ENCODE measurements at places on chromosomes 1 and 21. TPM values are rescaled to one million over a fixed set of nuclear protein-coding genes. Genes with fewer than 3 reads are reported as not detected.

- H3K4me3 ChIP-seq, result no peak overlapping the region
- H3K36me3 ChIP-seq, result no peaks in the 10 kb centered on the region
- no peaks in the 10 kb centered on the region for H3K4me1 ChIP-seq
- no peak for DNase-seq
- H3K27me3 ChIP-seq, result no peaks in the 10 kb centered on the region
Observed at GRCh38 chr1:103218369-103218768, 110.0 kb upstream of the COL11A1 start.

DNA sequence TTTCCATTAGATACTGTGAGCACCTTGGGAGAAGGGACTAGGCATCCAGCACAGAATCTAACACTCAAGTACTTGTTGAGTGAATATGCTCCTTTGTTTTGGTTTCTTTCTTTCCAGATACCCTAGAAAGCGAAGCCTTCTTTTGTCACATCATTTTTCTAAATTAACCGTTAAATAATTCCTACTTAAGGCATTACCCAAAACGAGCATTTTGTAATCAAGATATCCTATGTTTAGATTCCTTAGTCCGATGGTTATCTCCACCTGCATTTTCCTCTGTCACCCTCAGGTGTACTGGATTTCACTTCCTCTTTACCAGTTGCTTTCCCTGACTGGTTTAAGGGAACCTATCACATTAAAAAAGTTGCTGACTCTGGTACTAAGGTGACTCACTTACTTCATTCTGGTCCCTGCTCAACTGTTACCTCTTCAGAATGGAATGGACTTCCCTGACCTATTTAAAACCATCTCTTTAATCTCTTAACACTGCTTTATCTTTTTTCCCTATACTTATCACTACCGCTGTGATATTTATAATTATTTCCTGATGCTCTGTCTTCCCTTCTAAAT is 3.2 kb downstream of the B3GALNT2 start:
- DNase-seq, result no peak
- H3K27ac ChIP-seq, result no peak overlapping the region
- H3K27me3 ChIP-seq, result no peaks in the 10 kb centered on the region
- H3K36me3 ChIP-seq, result peaks cover 4% of the 10 kb centered on the region
- no peak overlapping the region for H3K4me3 ChIP-seq
- peaks cover 27% of the 10 kb centered on the region for H3K4me1 ChIP-seq

DNA sequence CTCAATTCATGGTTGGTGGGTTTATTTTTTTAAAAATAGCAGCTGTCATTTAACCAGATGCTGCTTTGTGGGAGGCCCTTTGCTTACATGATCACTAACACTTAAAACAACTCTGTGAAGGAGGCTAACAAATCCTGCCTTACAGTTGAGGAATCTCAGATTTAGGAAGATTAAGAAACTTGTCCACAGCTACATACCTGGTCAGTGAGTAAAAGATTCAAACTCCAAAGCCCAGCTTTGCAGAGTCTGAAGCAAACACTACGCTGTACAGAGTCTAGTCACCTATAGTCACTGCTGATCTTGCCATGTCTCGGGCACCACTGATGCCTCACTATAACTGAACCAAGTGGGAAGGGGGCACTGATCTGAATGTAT is 535.4 kb downstream of the SMYD3 start:
- H3K36me3 ChIP-seq, result peaks cover 2% of the 10 kb centered on the region
- H3K4me1 ChIP-seq, result no peaks in the 10 kb centered on the region
- no peaks in the 10 kb centered on the region for H3K27me3 ChIP-seq
- DNase-seq, result no peak

GRCh38 chr1:183218971-183219615 is 33.0 kb downstream of the LAMC2 start:
- no peaks in the 10 kb centered on the region for H3K36me3 ChIP-seq
- H3K4me1 ChIP-seq, result peaks cover 15% of the 10 kb centered on the region
- H3K27me3 ChIP-seq, result peaks cover 2% of the 10 kb centered on the region
- DNase-seq, result peak; percentile 68
- H3K27ac ChIP-seq, result no peak overlapping the region

DNA sequence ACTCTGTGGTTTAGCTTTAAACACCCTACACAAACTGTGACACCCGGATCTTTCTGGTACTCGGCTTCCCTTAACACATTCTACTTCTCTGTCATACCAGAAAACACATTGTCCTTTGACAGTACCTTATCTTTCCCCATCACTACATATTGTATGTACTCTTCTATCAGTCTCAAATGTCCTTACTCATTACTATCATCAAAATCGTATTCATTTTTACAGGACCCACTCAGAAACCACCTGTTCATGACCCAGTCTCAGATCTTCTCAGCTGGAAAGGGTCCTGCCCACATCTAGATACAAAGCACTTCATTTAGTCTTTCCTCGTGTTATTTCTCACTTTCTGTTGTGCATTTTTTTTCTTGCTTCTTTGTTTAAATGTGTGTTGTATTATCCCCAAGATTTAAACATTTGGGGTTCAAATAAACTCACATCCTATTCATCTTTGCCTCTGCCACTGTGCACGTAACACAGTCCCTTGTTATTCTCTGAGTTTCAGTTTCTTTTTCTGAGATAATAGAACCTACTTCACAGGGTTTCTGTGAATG is 27.7 kb downstream of the CD34 start:
- peak; percentile 35 for DNase-seq
- H3K36me3 ChIP-seq, result peaks cover 3% of the 10 kb centered on the region
- peak overlapping the region; percentile 76 for H3K4me3 ChIP-seq
- peaks cover 50% of the 10 kb centered on the region for H3K4me1 ChIP-seq
- H3K27me3 ChIP-seq, result peaks cover 2% of the 10 kb centered on the region
- H3K27ac ChIP-seq, result peak overlapping the region; percentile 98

DNA sequence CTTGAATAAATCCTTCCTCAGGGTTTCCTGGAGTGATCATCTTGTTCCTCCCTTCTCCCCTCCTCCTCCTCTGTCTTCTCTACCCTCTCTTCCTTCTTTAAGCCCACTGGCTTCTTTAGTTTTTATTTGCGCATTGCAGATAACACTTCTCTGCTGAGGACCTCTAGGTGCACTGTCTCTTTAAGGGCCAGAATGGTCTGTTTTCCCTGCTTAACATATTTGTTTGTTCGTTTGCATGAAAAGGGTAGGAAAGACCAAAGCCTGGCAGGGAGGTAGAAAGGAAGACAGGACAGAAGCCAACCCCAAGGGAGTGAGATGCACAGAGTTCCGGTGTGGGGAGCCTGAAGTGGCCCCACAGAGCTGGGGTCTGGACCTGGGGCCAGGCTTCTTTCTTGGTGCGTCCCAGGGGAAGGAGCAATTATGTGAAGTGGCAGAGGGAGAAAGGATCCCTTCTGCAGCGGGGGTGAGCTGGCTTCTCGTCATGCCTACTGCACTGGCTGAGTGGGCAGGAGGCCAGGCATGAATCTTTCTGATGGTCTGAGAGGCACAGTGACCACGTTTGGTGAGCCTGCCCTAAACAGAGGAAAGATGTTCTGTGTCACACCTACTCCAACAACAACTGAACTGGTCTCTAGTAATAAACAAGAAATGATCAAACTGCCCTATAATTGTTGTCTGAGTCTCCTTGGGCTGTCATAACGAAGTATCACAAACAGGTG is 232.7 kb downstream of the KCNJ6 start:
- no peaks in the 10 kb centered on the region for H3K4me1 ChIP-seq
- no peaks in the 10 kb centered on the region for H3K36me3 ChIP-seq
- no peaks in the 10 kb centered on the region for H3K27me3 ChIP-seq

GRCh38 chr21:31198575-31198974 is 145.5 kb downstream of the TIAM1 start:
- H3K27ac ChIP-seq, result no peak overlapping the region
- no peaks in the 10 kb centered on the region for H3K27me3 ChIP-seq
- H3K4me3 ChIP-seq, result no peak overlapping the region
- peaks cover 21% of the 10 kb centered on the region for H3K36me3 ChIP-seq
- peak; percentile 38 for DNase-seq

DNA sequence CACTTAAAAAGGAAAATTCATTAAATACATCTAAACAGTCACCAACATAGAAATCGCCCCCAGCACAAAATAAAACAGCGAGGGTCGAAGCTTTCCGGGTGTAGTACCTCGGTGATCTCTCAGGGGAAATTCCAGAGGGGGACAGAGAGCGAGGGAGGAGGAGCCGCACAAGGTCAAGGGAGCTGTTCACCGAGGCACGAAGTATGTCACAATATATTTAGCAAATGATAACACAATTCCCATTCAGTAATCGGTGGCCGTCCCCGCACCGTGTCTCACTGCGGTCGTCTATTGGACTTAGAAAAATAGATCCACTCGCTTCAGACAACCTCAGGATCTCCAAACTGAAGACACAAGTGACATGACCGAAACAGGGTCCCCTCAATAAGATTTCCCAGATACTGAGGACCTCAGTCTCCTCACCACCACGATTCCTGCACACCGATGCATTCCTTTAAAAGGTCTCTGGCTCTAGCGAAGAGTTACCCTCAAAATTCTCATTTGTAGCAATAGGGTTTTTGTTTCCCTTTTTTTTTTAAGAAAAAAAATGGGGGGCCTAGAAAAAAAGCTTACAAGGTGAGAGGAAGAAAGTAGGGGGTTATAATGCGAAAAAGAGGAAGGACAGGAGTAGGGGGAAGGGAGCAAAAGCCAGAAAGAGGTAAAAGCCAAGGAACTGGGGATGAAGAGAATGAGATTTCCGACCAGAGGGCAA is 1.1 kb downstream of the LPGAT1 start:
- peaks cover 67% of the 10 kb centered on the region for H3K4me1 ChIP-seq
- H3K27me3 ChIP-seq, result no peaks in the 10 kb centered on the region
- no peak for DNase-seq
- H3K27ac ChIP-seq, result peak overlapping the region; percentile 92
- H3K36me3 ChIP-seq, result peaks cover 38% of the 10 kb centered on the region

DNA sequence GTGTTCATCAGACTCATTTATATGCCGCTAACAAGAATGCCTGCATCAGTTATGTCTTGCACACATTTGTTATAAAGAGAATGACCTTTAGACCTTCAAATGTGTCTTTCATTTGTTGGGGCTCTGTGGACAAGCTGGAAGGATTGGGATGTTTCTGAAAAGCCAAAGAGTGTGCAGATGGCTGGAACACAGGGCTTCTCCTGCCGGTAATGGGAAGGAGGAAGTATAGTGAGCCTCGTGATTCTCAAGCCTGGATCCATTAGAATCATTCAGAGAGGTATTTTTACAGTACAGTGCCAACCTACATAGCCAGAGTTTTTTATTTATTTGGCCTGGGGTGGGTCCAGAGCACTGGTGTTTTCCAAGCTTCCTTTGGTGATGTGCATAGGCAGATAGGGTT is 40.6 kb upstream of the ATP1A1 start:
- no peak for DNase-seq
- H3K27me3 ChIP-seq, result no peaks in the 10 kb centered on the region
- no peak overlapping the region for H3K27ac ChIP-seq
- no peak overlapping the region for H3K4me3 ChIP-seq
- peaks cover 33% of the 10 kb centered on the region for H3K4me1 ChIP-seq
- peaks cover 3% of the 10 kb centered on the region for H3K36me3 ChIP-seq

GRCh38 chr21:25688275-25689155 is 46.2 kb downstream of the ATP5PF start:
- DNase-seq, result no peak
- H3K36me3 ChIP-seq, result no peaks in the 10 kb centered on the region
- H3K27ac ChIP-seq, result no peak overlapping the region
- no peak overlapping the region for H3K4me3 ChIP-seq
- peaks cover 7% of the 10 kb centered on the region for H3K27me3 ChIP-seq
- H3K4me1 ChIP-seq, result no peaks in the 10 kb centered on the region

GRCh38 chr1:103516693-103517092 is 8.8 kb upstream of the RNPC3 start:
- H3K27me3 ChIP-seq, result no peaks in the 10 kb centered on the region
- no peak for DNase-seq
- H3K36me3 ChIP-seq, result no peaks in the 10 kb centered on the region

- no peaks in the 10 kb centered on the region for H3K36me3 ChIP-seq
- H3K27ac ChIP-seq, result no peak overlapping the region
- H3K4me1 ChIP-seq, result no peaks in the 10 kb centered on the region
- no peak for DNase-seq
Observed at GRCh38 chr21:33848249-33848953, 67.2 kb downstream of the ATP5PO start.

GRCh38 chr1:242146652-242147051 is 147.8 kb upstream of the MAP1LC3C start:
- no peak overlapping the region for H3K27ac ChIP-seq
- no peak overlapping the region for H3K4me3 ChIP-seq
- H3K4me1 ChIP-seq, result no peaks in the 10 kb centered on the region
- no peak for DNase-seq
- no peaks in the 10 kb centered on the region for H3K36me3 ChIP-seq
- no peaks in the 10 kb centered on the region for H3K27me3 ChIP-seq

GRCh38 chr1:225533238-225533637 is 105.4 kb upstream of the LBR start:
- H3K4me3 ChIP-seq, result no peak overlapping the region
- H3K4me1 ChIP-seq, result no peaks in the 10 kb centered on the region
- peaks cover 40% of the 10 kb centered on the region for H3K27me3 ChIP-seq
- no peak overlapping the region for H3K27ac ChIP-seq
- no peak for DNase-seq
- no peaks in the 10 kb centered on the region for H3K36me3 ChIP-seq

GRCh38 chr1:184388971-184389370 is 2.1 kb downstream of the C1orf21 start:
- peaks cover 70% of the 10 kb centered on the region for H3K27me3 ChIP-seq
- no peak overlapping the region for H3K27ac ChIP-seq
- no peak for DNase-seq
- H3K36me3 ChIP-seq, result peaks cover 2% of the 10 kb centered on the region

DNA sequence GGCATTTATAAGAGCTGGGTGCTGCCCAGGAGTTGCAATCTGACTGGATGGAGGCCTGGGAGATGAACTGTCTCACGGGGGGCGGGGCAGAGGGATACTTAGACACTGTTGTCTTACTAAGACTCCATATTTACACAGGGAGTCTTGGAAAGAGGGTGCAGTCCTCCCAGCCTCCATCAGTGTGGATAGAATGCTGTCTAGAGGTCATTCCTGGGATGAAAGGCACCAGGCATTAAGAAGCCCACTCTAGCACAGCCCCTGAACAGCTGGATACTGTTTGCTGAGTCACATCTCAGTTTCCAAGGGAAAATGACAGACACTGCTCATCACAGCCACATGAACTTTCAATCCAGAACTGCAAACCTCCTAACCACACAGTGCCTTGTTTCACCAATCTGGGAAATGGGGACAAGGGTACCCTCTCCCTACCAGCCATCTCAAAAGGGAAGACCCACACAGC is 43.3 kb downstream of the SSBP3 start:
- H3K27me3 ChIP-seq, result no peaks in the 10 kb centered on the region
- peaks cover 42% of the 10 kb centered on the region for H3K4me1 ChIP-seq
- H3K4me3 ChIP-seq, result no peak overlapping the region
- H3K36me3 ChIP-seq, result peaks cover 28% of the 10 kb centered on the region

DNA sequence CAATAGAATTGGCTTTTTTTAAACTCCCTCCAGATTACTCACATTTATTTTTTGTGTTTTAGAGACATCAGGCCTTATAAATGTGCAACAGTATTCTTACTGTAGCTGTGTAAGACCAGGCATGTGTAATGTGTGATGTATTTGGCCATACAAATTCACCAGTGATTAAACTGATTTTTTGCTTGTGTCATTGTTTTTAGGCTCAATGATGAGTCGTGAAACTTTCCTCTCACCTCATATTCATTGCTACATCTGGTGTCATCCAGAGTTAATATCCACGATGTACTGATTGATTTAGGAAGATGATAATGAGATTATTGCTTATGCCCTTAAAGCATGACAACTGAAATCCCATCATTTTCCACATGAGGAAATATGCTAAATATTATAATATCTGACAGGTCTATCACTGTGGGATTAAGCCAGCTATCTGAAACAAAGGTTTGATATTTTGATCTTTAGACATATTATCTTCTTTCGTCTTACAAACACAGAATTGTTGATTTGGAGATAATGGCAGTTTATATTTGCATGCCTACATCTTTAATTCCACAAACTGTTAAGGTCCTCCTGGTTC is 487.9 kb downstream of the PTBP2 start:
- no peak overlapping the region for H3K27ac ChIP-seq
- H3K27me3 ChIP-seq, result no peaks in the 10 kb centered on the region
- H3K4me1 ChIP-seq, result no peaks in the 10 kb centered on the region
- DNase-seq, result no peak
- no peaks in the 10 kb centered on the region for H3K36me3 ChIP-seq

The ELAVL4 gene
- total RNA-seq, result not detected

The NBPF20 gene
- total RNA-seq, result 0.60 TPM

The DENND2C gene
- 0.12 TPM for total RNA-seq

The CD48 gene
- 309 TPM for total RNA-seq
